ENCODE measurements at places on chromosomes 11 and 22.

DNA sequence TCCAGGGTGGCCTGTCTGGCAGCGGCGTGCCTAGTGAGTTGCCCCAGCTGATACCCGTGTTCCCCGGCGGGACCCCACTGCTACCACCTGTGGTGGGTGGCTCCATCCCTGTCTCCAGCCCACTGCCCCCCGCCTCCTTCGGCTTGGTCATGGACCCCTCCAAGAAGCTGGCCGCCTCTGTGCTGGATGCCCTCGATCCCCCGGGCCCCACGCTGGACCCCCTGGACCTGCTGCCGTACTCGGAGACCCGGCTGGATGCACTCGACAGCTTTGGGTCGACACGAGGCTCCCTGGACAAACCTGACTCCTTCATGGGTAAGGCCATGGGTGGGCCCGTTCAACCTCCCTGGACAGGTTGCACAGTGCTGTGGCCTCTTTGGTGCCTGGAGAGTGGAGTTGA lies 38.5 kb downstream of the ZC3H7B start:
- no peak for DNase-seq

DNA sequence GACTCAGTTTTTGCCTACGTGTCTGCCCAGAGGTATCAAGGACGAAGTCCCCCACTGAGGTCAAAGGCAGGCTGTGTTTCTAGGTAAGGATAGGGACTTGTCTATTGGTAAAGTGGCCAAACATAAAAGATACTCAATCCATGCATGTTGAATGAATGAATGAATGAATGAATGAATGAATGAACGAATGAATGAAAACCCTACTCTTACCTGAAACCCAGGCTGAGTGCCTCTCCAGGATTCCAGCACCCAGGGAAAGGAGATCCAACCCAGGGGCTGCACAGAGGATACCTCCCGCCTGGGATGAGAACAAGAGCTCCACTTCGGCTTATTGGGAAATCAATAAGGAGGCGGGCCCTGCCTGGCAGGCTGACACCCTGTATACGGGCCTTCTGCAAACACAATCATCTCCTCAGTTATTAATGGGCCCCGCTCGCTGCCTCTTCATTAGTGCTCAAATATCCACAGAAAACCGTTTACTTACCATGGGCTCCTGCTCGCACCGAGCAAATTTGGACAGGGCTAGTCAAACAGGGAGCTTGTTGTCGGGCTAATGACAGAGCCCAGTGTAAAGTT lies 177.4 kb downstream of the BUD13 start:
- DNase-seq, result peak; percentile 70

GRCh38 chr22:41327124-41327523 lies 25.8 kb downstream of the ZC3H7B start:
- DNase-seq, result no peak

GRCh38 chr11:104275992-104276391 lies 112.0 kb upstream of the PDGFD start:
- no peak for DNase-seq

DNA sequence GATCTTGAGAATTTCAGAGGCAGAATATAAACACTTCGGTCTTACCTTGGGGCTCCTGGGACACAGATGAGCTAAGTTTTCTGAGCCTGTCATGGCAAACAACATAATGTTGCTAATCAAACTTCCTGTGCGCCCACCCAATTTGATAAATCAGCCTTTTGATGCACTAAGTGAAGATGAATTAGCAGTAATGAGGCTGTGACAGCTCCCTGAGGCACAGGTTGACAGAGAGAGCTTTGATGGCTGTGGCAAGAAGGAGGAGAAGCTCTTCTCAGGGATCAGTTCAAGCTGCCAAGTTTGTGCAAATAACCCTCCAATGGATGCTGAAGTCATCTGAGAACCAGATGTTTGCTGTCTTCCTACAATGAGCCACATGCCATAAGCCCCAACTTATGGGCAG lies 34.4 kb downstream of the DRD2 start:
- no peak for DNase-seq

DNA sequence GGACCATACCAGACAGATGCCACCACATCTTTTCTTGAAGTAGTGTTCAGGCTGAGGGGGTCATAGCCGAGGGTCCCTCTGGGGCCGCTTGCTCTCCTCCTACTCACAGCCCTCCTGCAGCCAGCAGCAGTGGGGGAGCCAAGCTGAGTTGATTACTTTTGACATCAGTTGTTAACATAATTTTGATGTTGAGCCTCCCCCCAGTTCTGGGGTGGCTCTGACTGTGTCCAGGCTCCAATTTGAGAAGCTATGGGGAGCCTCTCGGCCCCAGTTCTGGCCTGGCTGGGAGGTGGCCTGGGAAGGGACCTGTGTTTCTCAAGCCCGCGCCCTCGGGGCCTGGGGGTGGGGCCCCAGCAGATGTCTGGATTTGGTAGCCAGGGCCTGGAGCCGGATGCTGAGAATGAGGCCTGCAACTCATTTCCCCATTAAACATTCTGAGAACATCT lies 47.9 kb downstream of the KCNQ1OT1 start:
- DNase-seq, result no peak

DNA sequence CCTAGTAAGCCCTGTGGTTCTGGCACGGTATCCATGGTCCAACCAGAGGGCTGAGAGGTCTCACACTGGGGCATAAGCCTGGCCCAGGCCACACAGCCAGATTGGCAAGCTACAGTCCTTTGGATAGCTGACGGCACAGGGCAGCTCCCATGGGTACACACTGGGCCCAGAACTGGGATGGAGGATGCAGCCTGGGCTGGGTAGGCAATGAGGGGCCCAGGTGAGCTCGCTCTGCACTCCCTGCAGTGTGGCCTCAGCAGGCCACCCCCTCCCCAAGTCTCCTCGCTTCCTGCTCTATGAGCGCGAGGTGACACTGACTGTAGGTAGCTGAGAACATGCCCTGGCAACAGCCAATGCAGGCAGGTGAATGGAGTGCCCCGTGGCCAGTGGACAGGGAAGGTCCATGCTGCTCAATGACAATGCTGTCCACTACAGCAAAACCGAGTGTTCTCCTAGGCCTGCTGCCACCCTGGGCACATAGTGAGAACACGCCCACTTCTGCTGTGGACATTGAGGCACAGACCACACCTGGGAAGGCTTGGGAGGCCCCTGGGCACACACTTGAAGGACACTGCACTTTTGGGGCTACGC lies 3.8 kb downstream of the ARVCF start:
- no peak for DNase-seq

DNA sequence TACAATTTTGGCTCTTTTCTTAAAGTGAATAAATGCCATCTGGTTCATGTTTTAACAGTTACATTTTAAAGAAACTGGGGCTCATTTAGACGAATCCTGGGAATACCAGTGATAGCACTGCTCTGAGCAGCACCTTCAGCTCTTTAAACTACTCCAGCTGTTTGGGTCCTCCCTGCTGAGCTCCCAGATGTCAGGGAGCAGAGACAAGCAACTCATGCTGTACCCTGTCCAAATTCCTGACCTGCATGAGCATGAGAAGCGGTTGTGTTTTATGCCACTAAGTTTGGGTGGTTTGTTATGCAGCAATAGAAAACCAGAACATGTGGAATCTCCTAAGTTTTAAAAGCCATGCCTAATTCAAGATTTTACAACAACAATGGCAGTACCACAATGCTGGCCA lies 90.0 kb downstream of the FDX1 start:
- no peak for DNase-seq

- DNase-seq, result no peak
These were observed 541.2 kb upstream of the API5 start for GRCh38 chr11:42770444-42771065.

GRCh38 chr11:2268729-2269600 lies 1.4 kb downstream of the ASCL2 start:
- peak; percentile 29 for DNase-seq

DNA sequence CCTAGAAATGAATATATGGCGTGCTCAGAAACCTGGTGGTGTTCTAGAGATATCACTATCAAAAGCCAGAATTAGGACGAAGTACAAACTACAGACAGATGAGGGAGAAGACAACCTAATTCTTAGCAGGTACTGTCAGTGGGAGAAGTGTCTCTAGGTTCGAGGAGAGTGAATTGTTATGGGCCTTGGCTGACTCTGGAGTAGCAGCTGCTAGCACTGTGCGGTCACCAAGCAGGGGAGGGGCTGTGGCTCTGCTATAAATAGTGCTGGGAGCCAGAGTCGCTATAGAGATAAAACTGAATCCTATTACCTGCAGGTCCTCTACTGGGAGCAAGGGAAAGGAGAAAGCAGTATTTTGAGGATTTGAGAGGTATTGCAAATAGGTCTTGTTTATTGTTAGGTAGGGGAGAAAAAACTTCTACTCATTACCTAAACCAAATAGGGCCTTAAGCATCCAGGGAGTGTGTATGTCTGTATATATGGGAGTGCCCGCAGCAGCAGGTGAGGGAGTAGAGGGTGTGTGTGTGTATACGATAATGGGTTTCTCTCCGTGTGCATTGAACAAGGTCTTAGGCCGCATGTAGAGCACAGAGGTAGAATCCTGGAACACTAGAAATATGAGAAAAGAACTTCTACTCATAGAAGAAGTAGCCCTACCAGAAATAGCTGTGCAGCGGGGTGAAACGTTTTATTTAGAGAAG lies 2.2 kb downstream of the MADD start:
- DNase-seq, result no peak

DNA sequence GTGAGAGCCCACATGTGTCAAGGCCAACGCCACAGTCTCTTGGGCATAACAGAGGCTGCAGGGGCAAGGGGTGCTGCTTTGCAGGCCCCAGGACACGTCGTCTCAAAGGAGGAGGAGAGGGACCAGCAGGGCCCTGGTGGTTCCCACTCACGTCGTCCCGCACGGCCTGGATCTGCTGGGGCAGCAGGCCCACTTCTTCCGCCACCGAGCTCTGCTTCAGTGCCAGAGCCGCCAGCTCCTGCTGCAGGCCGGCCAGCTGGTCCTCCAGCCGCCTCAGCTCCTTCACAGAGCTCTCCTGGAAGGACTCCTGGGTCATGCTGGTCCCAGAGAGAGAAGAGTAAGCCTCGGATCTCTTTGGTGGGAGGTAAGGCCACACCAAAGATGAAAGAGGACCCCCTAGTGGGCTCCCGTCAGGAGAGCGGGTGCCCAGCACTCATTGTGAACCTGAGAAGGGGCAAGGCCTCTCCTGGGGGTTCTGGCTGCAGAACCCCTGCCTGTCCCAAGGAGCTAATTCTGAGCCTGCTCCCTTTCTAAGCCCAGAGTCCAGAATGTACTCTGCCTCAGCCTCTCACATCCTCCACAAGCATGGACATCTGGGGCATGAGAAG lies 15.6 kb downstream of the SUN2 start:
- DNase-seq, result no peak

DNA sequence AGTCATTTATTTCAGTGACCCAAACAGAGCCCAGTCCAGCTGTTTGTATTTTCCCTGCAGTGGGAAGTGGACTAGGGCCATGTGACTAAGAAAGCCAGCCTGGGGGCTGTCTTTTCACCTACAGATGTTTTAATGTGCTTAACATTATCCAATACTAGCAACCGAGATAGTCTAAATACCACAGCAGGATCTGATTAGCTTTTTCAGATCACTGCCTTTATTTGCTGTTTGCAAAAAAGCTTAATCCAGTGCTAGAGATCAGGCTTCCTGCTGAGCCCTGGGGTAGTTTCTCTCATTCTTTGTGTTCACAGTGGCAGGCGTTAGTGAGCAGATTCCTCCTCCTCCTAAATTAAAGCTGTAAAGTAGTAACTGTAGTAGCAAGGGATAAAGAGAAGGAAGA lies 35.0 kb downstream of the ZC3H12C start:
- peak; percentile 56 for DNase-seq

DNA sequence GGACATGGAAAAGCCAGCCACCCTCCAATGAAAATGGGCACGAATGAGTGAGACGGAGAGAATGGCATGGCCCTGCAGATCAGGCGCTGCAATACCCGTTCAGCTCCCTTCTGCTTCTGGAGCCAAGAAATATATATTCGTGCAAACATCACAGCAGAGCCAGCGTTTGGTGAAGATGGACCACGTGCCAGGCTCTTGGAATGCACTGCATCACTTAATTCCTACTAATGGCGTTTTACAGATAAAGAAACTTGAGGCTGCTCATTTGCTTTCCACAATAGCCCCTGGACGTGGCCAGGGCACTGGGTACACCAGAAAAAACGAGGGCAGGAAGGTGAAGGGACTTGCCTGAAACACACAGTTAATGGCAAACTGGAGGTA lies 1.6 kb upstream of the FXYD2 start:
- DNase-seq, result no peak

DNA sequence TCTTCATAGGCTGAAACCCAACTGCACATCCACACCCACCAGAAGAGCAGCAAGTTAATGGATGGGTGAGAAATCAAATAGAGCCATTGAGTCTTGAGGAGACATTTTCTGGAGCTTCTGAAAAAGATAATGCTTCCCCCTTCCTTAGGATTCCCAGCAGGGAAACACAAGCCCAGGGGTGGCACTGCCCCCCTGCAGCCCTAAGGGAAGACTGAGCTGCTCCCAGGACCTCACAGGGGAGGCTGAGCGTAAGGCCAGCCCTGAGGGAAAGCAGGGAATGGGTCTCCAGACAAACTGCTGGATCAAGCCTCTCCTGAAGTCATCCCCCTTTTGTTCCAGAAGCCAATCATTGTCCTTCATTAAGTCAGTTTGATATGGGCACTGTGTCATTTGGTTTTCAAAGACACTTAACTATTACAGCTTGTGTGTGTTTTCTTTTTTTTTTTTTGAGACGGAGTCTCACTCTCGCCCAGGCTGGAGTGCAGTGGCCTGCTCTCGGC lies 15.1 kb downstream of the LTO1 start:
- DNase-seq, result no peak

- no peak for DNase-seq
These were observed 728.0 kb downstream of the DLG2 start for GRCh38 chr11:84899134-84899533.

GRCh38 chr11:121488641-121489040 lies 35.9 kb upstream of the SORL1-AS1 start:
- no peak for DNase-seq

- DNase-seq, result no peak
These were observed 13.5 kb downstream of the ACO2 start for GRCh38 chr22:41482319-41482935.

DNA sequence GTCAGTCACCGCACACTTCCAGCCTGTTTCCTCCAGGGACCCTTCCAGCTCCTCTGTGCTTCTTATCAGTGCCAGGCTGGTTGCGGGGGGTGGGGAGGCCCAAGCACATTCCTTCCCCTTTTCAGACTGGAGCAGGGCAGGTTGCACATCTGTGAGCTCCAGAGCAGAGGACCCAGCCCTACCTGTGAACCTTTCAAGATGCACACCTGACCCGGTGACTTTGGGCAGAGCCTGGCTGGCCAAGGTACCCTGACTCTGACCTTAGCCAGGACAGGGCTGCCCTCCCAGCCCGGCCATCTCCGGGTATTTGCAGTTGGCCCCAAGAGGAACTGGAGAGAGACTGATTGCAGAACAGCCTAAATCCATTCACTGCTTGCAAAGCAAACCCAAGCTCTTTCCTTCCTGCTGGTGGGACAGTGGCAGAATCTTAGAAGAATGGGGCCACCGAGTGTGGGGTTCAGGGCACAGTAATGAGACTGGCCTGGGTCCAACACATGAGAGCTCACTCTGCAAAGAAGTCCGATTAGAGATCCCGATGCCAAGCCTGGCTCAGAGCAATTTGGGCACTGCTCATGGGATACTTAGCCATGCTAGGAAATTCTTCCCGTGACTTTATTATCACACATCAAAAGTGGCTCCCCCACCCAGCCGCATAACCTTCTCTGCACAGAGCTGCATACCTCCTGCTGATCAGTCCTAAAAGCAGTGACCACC lies 64.7 kb upstream of the CCND1 start:
- no peak for DNase-seq
